HL-60 (cell line): ENCODE measurements at places on chromosomes 13 and 19.

- no peak for DNase-seq
Measured at GRCh38 chr13:24280720-24281119, 28.7 kb upstream of the C1QTNF9 start.

DNA sequence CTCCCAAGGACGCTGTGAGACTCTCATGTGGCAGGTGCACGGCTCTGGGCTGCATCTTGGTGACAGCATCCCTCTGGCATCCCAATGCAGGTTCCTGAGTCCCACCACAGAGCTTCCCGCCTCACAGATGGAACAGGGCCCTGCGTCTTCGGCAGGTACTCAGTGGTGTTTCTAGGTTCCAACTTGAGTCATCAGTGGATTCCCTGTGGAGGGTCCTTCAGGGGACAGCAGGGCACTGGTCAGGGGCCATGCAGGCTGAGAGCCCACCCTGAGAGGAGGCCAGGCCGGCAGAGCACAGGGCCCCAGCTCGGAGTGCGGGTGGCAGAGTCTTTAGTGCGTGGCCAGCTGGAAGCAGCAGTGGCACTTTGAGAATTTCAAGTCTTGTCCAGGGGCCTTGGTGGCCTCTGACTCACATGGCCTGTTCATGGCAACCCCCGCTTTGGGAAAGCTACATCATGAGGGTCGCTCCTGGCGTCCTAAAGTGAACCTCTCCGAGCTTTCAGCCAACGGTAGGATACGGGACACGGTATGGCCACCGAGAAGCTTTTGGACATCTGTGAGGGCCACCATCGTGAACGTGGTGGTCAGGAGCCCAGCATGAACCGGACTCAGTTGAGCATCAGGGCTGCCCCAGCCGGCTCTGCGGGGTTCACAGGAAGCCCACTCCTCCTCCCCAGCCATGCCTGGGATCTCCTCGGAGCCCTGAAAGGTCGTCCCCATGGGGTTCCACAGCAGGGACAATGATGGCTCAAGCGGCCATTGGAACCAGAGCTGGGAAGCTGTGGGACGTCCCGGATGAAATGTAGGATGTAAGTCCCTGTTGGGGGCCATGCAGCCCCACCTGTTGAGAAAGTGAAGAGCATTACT is 72.0 kb upstream of the MCF2L start:
- no peak for DNase-seq

DNA sequence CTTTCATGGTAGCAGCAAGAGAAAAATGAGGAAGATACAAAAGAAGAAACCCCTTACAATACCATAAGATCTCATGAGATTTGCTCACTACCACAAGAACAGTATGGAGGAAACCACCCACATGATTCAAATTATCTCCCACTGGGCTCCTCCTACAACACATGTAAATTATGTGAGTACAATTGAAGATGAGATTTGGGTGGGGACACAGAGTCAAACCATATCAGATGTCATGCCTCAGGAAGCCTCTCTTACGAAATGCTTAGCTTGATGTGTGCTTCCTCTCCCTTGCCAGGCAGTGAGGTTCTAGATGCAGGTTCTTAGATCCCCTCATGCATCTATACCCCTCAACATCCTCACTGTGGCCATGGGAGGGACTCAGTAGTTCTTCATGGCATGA is 63.2 kb upstream of the RGCC start:
- no peak for DNase-seq

DNA sequence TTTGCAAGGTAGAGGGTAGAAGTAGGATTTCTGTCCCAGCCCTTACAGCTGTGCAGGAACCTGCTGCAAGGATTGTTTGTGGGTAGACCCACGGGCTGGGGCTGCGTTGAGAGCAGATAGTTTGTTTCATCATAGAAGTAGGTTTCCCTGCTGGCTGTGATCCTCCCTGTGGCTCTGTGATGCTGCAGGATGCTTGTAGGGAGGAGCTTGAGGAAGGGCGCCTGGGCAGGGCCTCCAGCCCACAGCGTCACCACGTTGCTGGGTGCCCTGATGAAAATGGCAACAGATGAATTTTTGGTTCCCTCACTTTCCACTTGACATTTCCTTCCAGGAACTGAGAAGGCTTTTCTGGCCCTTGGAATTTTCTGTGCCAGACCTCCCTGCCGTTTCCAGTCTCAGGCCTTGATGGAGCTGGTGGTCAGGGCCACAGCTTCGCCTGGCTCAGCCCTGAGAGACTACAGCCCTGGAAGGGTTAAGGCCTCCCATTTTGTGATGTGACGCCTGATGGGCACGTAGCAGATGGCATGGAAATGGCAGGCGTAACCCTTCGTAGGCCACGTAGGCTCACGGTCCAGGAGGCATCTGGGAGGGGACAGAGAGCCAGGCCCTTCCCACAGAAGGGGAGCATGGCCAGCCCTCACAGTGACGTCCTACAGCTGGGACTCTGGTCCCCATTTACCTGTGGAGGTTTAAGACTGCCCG is 42.2 kb downstream of the GATAD2A start:
- peak; percentile 39 for DNase-seq

GRCh38 chr13:62702502-62702901 is 1286.9 kb upstream of the PCDH20 start:
- no peak for DNase-seq

DNA sequence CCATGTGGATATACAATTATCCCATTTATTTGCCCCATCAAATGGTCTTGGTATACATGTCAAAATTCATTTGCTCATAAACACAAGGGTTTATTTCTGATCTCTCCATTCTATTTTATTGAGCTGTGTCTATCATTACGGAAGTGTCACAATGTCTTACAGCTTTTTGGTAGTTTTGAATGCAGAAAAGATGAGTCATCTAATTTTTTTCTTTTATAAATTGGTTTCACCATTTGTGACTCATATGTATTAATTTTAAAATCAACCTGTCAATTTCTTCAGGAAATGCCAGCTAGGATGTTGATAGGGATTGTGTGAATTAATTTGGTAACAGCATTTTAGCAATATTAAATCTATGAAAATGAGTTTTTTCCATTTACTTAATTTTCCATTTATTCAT is 2549.4 kb downstream of the PCDH9 start:
- no peak for DNase-seq
